ENCODE measurements at places on chromosomes 11 and 22.
A peak's percentile ranks its signal among the peaks of the same experiment; 100 is the strongest.

GRCh38 chr11:116379185-116379828, 393.5 kb downstream of the BUD13 start:
- peak; percentile 23 for DNase-seq

GRCh38 chr11:128941573-128942271, 949 bp downstream of the TP53AIP1 start:
- DNase-seq = no peak

GRCh38 chr11:16987205-16987568, 27.0 kb downstream of the PLEKHA7 start:
- DNase-seq = peak; percentile 85

- no peak for DNase-seq
Observed at GRCh38 chr11:43790444-43790794, 90.2 kb upstream of the ALKBH3 start.

GRCh38 chr22:23498811-23499798, 81.0 kb downstream of the IGLL1 start:
- no peak for DNase-seq

DNA sequence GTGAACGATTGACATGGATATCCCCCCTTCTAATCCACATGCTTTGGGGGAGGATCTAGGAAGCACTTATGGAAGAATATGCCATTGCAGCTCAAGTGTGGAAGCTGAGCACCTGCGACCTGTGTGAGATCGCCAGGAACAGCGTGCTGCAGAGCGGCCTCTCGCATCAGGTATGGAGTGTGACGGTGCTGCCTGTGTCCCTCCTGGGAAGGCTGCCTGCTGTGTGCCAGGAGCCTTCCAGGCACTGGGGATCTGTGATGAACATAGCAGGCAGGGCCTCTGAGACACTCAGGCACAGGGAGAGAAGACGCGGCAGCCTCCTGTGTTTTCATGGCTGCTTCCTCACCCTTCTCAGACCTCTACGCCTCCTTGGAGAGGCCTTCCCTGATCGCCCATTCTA, 36.5 kb downstream of the RNF141 start:
- DNase-seq = no peak

- DNase-seq = peak; percentile 69
Observed at GRCh38 chr11:129323896-129324502, 51.6 kb upstream of the BARX2 start.

DNA sequence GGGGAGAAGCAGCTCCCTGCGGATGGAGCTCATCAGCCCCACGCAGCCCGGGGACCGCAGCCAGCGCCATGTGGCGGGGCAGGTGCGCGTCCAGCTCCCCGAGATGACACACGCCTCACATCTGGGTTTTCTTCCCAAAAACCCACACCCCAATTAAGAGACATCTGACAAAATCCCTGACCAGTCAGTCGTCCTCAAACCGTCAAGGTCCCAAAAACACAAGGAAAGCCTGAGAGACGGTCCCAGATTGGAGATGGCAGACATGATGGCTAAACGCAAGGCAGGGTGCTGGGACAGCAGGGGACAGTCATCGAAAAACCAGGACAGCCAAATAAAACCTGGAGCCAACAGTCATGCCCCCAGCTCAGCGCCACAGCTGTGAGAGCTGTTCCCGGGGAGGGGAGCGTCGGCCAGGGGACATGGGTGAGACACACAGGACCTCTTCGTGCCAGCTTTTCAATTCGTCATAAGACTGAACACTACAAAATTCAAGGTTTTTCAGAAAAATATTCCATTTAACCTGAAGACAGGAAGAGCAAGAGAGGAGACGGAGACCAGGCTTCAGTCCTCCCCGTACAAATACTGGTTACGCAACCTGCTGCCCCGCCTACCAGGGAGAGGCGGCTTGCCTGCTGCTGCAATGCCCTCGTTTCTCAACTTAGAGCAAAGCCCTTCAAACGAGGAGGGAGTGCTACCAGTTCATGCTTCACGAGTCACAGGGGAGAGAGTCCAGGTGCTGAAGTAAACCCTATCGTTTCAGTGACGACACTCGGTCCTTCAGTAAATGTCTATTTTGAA, 10.5 kb downstream of the TOLLIP start:
- peak; percentile 93 for DNase-seq

GRCh38 chr11:131978351-131978750, 607.9 kb downstream of the NTM start:
- no peak for DNase-seq

DNA sequence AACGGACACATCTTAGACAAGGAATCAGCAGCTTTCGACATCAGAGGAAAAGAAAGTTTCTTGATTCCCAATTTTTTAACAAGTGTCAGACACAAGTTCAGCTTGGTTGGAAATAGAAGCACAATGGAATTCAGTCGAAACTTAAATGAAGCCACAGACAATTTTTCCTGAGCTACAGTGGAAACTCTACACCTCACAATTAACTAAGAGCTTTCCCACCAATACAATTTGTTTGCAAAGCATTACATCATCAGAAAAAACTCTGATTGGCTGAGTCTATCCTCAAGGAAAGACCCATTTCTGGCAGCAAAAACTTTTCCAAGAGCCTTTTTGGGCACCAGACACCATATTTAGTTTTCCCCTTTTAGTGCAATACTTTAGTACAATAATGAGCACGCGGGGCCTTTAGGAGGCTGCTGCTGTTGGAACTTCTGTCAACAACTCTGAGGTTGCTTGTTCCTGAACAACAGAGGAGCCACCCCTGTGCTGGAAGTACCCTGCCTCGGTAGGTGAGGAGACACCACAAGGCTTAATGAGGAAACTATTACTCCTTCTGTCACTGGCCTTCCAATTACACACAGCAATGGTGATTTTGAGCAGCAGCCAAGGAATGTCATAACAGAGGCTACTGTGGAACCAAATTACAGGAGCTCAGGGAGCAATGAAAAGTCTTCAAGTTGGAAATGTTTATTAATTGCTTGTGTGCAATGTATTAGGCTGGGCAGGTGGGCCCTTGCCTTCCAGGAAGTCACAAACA, 61.9 kb upstream of the BARX2 start:
- DNase-seq = peak; percentile 42

DNA sequence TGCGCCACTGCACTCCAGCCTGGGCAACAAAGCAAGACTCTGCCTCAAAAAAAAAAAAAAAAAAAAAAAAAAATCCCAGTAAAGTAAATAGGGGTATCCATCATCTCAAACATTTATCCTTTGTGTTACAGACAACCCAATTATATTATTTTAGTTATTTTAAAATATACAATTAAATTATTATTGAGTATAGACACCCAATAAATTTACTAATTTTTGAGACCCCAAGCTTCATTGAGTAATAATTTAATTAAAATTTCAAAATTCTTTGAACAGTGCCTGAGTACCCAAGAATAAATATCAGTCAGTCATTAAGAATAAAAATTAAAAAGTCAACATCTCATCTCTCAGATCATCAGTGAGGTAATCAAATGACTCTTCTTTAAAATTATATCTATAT, at the start of gene OR52N4:
OR52N4 (plus strand) TSS at position 301 of the 400 bp plus-strand sequence. CDS start 498 bp downstream, outside the sequence.
- DNase-seq = no peak

GRCh38 chr11:129814244-129815014, 1.2 kb upstream of the TMEM45B start:
- DNase-seq = no peak

- DNase-seq = peak; percentile 54
Observed at GRCh38 chr11:47768101-47768612, 1.0 kb upstream of the FNBP4 start.

DNA sequence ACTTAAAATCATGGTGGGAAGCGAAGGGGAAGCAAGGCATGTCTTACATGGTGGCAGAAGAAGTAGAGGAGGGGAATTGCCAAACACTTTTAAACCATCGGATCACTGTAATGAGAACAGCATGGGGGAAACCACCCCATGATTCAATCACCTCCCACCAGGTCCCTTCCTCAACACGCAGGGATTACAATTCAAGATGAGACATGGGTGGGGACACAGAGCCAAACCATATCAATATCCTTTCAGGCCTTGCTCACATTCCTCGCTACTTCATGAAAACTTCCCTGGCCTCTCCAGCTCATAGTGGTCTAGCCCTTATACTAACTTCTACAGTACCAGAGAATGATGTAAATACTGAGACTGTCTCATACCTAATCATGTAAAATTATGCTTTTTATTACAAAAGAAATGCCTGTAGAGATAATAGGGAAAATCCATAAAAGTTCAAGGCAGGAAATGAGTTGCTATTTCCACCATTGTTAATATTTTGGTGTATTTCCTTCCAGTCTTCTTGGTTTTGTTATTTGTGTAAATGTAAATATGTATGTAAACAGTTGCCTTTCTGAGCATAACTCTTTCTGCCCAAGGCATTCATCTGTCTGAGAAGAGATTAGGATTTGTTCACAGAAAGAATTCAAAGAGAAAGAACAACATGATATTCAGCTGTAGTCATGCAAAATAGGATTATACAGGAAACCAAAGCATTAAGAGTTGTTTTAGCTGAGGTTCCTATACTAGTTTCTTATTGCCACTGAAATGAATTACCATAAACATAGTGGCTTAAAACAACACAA, 104.3 kb upstream of the LDLRAD3 start:
- DNase-seq = no peak

DNA sequence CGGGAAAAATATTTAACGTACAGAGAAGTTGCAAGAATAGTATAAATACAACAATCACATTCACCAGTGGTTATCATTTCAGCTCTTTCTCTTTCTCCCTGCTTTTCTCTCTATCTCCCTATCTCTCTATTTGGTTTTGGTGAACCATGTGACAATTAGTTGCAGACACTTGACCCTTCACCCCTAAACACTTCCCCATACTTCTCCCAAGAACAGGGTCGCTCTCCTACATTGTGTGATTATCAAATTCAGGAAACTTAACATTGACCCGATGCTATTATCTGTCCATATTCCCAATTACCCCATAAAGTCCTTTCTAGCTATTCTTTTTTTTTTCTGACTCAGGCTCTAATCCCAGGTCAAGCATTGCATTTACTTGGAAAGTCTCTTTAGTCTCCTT, 4.8 kb upstream of the CYB5R3 start:
- no peak for DNase-seq

GRCh38 chr22:21014726-21015465, at the start of gene P2RX6:
P2RX6 (plus strand) TSS chr22:21015165; CDS start chr22:21015175, 10 bp downstream.
- peak; percentile 23 for DNase-seq

- DNase-seq = no peak
Observed at GRCh38 chr11:119421351-119421750, 1.6 kb downstream of the THY1 start.

DNA sequence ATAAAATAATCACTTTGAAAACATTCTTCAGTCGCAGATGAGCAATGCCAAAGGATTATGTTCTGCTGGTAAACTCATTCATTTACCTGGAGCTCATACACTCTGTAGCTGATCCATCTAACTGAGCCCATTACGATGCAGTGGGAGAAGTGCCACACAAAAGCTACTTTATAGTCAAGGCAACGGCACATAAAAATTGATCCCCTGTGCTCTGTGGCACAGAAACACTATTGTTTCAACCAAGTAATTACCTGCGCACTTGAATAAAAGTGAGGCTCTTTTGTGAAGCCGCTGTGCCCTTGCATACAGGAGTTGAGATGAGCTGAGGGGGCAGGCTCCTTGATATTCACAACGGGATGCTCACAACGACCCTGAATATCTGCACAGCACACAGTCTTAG, 7.2 kb downstream of the DKK3 start:
- peak; percentile 27 for DNase-seq

GRCh38 chr11:126419801-126420697, 64.6 kb downstream of the ST3GAL4 start:
- DNase-seq = no peak

DNA sequence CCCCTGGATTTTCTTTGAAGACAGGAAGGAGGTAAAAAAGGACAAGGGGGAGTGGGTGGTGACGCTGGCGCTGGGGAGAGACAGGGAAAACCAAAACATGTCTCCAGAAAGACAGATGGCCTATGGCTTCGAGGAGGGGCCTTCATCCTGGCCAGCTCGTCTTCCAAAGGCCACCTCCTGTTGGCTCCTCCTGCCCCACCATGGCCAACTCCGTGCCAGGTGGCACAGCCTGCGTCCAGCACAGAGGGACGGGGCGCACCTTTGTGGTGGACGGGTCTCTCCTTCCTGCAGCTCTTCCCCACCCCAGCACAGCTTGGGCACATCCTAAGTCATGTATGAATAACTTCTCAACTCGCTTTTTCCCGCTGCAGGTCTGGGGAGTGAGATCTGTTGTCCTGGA, 22.7 kb downstream of the IGSF9B start:
- DNase-seq = no peak

- DNase-seq = no peak
Observed at GRCh38 chr11:78635814-78636506, 61.3 kb upstream of the NARS2 start.

DNA sequence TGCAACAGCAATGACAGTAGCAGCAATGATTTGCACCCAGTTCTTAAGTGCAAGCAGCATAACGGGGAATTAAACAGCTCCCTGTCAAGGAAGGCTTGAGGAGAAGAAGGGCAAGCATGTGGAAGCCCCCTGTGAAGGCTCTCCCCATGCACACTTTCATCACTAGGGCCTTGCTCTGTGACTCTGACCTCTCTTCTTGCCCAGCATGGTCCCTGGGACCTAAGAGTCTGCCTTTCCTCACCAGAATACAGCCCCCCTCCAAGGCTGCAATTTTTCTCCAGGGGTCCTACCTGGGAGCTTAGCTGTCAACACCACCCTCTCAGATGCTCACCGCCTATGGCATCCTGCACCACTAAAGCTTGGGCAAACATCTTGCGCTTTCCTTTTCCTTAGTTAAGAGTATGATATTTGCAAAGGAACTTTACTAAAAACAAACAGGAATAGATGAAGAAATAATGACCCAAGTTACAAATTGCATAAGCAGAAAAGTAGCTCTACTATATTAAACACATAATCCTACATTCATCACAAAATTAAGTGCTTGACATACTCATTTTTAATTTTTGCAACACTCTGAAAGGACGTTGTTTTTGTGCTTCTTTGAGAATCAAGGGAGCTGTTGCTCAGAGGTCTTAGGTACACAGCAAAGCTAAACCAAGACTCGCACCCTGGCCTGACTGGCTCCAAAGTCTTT, 187.6 kb downstream of the ADAMTS15 start:
- no peak for DNase-seq

GRCh38 chr11:114386545-114386944, 13.8 kb downstream of the C11orf71 start:
- no peak for DNase-seq

- DNase-seq = no peak
Observed at GRCh38 chr22:45710469-45710868, 38.8 kb downstream of the ATXN10 start.

DNA sequence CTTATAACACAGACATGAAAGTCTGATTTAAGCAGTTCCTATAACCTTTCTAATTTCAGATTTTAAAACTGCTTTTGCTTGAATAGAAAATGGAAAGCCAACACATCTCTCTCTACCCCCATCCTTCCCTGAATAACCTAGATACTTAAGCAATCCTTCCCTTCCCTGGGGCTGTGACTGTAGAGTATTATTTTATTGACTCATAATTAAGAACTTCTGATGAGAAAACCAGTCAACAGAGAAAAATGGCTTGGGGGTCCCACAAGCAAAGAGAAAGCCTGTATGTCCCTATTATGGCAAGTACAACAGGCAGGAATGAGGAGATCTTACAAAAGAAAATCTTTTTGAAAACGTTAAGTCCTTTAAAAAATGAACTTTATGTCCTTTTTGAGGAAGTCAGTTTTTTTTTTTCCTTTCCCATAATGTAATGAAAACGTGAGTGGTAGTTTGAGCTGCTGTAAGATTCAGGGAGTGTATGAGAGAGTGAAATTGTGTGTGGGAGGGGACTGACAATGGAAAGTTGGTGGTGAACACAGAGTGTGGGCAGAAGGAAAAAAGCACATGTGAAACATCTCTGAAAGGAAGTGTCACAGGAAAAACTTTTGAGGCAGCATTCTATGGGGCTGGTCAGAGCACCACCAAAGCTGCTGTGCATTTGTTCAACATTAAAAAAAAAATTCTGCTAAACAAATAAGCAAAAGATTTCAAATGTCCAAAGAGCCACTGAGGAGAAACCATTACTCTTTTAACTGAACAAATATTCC, 154.6 kb downstream of the MAML2 start:
- no peak for DNase-seq

- no peak for DNase-seq
Observed at GRCh38 chr22:20014526-20015186, 2.0 kb downstream of the ARVCF start.

Measured in body of pancreas (tissue), 4 donors.